COR-L47 (cell line): ENCODE measurements at places on chromosomes 3 and 15.

GRCh38 chr15:23073890-23074646 is 34.7 kb upstream of the TUBGCP5 start:
- DNase-seq, result peak; percentile 89

DNA sequence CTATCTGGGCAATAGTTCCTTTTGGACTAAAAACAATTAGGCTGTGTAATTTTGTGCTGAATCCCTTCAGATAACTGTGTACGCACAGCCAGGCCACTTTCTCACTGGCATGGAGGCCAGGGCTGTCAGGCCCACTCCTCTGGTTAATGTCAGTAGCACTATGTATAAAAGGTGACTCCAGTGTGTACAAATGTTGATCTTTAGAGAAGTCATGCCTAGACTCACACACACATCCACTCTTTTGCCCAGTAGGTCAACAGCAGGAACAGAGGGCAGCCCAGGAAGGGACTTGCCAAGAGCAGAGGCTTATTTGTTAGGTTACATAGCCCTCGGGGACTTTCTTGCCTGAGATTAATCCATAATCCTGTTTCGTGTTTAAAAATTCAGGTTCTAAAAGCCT is 416.6 kb upstream of the WNT5A start:
- DNase-seq, result no peak

GRCh38 chr3:69094467-69095205 is 9.9 kb downstream of the ARL6IP5 start:
- DNase-seq, result no peak

GRCh38 chr3:143182866-143183664 is 63.5 kb downstream of the CHST2 start:
- DNase-seq, result no peak

- no peak for DNase-seq
Measured at GRCh38 chr3:188082031-188082430, 71.9 kb upstream of the LPP start.

GRCh38 chr15:66212563-66212921 is 41.0 kb downstream of the MEGF11 start:
- peak; percentile 48 for DNase-seq

- no peak for DNase-seq
Measured at GRCh38 chr3:105752791-105753415, 115.9 kb downstream of the CBLB start.

DNA sequence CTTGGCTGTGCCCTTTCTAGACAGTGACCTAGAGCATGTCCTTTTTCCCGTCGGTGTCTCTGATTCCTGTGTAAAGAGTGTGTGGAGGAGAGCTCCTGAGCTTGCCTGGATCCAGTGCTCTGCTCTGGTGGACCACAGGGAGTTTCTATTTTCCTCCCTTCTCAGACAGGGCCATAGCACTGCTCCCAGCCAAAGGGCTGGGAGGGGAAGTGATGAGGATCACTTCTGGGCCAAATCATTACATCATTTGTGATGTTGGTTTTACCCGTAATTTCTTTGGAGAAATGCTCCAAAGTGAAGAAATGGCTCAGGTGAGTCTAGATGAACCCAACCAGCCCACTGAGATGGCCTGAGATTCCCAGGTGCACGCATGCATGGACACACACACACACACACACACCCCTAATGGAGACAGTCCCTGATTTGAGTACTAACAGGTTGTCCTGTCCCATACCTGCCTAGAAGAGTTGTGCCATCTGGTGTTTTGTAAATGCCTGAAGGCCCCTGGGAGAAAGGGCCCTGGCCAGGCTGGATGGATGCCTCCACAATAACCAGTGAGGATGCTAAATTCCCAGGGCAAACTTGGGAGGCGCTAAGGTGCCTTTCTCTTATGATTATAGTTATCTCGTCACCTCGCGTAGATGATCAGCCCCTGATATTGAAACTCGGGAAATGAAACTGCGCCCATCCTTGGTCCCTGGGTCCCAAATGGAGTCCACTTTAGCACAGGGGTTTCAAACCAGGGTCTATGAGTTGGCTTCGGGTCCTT is 86.9 kb downstream of the ASB7 start:
- no peak for DNase-seq

DNA sequence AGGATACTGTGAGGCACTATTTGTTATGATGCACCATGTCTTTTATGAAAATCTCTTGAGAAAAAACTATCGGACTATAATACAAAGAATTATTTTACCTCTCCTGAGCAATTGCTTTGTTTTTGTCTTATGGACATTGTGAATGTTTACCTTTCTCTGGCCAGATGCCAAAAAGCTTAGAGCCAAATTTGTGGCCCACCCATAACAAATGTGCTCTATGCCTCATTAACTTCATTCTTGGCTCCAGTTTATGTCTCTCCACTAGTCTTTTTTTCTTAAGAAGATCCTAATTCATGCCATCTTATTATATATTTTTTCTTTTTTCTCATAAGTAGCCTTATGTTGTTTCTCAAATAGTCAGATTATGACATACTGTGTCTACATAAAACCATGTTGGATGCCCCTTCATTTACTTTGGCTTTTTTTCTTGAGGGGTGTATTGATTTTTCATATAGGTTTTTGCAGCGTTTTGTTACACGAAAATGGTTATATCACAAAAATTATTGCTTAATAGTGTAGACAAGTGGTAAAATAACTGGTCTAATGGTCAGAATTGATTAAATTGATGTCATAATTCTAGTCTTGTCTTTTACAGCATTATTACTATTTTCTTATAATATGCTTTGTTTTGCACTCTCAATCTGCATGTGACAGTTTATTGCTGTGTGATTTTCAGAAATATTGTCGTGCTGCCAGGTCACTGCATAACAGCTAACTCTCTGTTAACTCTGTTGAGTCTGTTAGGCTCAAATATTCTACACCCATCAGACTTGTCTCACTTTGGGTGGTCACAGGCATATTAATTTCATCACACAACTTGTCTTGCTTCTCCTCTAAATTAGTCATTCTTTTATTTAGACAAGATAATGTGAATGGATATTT is 18.2 kb downstream of the SENP8 start:
- DNase-seq, result peak; percentile 93

- no peak for DNase-seq
Measured at GRCh38 chr3:148852271-148852992, 12.7 kb upstream of the CPA3 start.
